ENCODE measurements at places on chromosomes 2 and 18. TPM values are rescaled to one million over a fixed set of nuclear protein-coding genes. Genes with fewer than 3 reads are reported as not detected.

Gene GREB1
- total RNA-seq, result 31.6 TPM

Gene FEV
- not detected for total RNA-seq

Gene BMP10
- total RNA-seq, result not detected

Gene PSD4
- 8.7 TPM for total RNA-seq

Gene RNF144A
- total RNA-seq, result 33.7 TPM

DNA sequence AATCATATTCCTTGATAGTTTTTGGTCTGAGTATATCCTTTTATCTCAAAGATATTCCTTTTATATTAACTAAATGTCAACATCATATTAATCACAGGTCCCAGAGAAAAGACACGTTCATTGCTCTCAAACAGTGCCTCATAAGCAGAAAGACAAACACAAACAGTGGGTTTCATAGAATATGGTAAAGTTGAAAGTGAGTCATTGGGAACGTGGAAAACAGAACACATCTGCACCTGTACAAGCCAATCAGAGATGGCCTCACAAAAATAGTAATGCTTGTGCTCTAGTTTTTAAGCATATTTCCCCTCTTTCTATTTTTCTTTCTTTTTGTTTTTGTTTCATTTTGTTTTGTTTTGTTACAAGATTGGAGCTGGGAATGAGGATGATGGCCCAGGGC, 328.4 kb upstream of the MAP2 start:
- no peak for DNase-seq

- no peak for DNase-seq
These were observed 148.5 kb downstream of the FHOD3 start for GRCh38 chr18:36446059-36446458.

- DNase-seq, result no peak
These were observed 424.0 kb upstream of the CRIM1 start for GRCh38 chr2:35931626-35932025.
